ENCODE measurements at places on chromosomes 3 and 15. TPM values are rescaled to one million over a fixed set of nuclear protein-coding genes. Genes with fewer than 3 reads are reported as not detected.

Gene ALG3
- total RNA-seq, result 73.8 TPM

DNA sequence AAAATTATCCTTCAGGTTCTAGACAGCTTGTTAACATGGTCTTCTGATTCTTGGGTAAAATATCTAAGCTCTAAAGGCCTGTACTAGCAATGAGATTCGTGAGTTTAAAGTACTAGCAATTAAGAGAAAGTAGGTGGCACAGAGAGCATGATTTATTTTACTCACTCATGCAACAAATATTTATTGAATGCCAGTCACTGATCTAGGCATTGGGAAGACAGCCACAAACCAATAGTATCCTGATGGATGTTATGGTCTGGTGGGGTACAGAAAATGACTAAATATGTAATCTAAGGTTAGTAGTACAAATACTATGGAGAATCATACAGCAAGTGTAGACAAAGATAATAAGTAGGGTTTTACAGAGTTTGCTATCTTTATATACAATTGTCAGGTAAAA, 751.3 kb downstream of the ZNF385D start:
- H3K4me3 ChIP-seq, result no peak overlapping the region
- no peaks in the 10 kb centered on the region for H3K27me3 ChIP-seq
- H3K36me3 ChIP-seq, result no peaks in the 10 kb centered on the region
- H3K4me1 ChIP-seq, result no peaks in the 10 kb centered on the region
- no peak for DNase-seq
- H3K27ac ChIP-seq, result no peak overlapping the region

- DNase-seq, result no peak
- H3K27ac ChIP-seq, result no peak overlapping the region
- H3K36me3 ChIP-seq, result no peaks in the 10 kb centered on the region
- H3K4me3 ChIP-seq, result no peak overlapping the region
- H3K27me3 ChIP-seq, result no peaks in the 10 kb centered on the region
- no peaks in the 10 kb centered on the region for H3K4me1 ChIP-seq
Observed at GRCh38 chr3:86175051-86175536, 815.9 kb downstream of the VGLL3 start.

DNA sequence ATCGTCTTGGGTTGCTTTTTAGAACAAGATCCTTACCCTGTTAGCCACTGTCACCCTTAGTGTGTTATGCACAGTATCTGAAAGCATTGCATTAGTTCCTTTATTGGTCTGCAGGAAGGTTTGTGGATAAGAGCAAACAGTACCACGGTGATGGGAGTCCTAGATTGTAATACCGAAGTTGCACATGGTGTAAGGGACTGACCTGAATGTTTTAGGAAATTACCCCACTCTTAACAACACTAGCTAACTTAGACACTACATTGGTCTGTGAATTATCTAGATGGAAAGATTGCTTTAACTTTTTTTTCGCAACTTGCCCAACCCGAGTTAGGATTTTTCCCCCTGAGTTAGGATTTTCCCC, 1.3 kb downstream of the STT3B start:
- H3K27ac ChIP-seq, result peak overlapping the region; percentile 98
- H3K4me1 ChIP-seq, result peaks cover 3% of the 10 kb centered on the region
- peak overlapping the region; percentile 100 for H3K4me3 ChIP-seq
- no peaks in the 10 kb centered on the region for H3K36me3 ChIP-seq
- H3K27me3 ChIP-seq, result no peaks in the 10 kb centered on the region
- no peak for DNase-seq

GRCh38 chr15:70935631-70936030, 43.0 kb downstream of the LRRC49 start:
- H3K4me1 ChIP-seq, result no peaks in the 10 kb centered on the region
- no peaks in the 10 kb centered on the region for H3K36me3 ChIP-seq
- no peaks in the 10 kb centered on the region for H3K27me3 ChIP-seq
- no peak overlapping the region for H3K4me3 ChIP-seq
